ENCODE measurements at places on chromosomes 6 and 20.

GRCh38 chr6:43803055-43803782 lies 33.2 kb downstream of the VEGFA start:
- DNase-seq: no peak

DNA sequence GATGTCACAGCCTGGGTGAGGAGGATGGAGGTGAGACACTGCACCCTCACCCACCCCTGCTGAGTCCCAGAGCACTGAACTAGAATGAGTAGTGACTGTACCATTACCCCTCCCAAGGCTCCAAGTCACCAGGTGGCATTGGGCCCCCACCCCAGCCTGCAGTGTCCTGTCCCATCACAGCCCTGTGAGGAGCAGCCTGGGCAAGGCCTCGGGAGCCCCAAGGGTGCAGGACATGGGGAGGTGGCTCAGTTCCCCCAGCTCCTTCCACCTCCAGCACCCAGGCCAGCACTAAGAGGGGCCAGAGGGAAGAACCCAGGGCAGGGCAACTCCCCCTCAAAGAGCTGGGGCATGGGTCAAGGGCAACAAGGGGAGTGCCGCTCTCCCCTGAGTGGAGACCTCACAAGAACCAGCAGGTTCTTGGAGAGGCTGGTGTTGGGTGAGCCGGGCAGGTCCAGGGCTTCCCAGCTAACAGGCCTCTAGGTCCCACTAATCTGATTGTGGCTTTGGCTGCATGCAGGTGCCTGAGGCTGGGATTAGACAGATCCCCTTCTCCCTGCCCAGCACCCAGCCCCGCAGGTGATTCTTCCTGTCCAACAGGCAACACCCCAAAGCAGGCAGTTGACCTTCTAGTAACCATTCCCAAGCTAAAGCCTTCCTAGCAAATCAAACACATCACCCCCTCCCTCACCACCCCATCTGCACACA lies 2.6 kb downstream of the CST4 start:
- DNase-seq: no peak

- DNase-seq: no peak
Observed at GRCh38 chr6:97989451-97989850, 706.4 kb upstream of the MMS22L start.

DNA sequence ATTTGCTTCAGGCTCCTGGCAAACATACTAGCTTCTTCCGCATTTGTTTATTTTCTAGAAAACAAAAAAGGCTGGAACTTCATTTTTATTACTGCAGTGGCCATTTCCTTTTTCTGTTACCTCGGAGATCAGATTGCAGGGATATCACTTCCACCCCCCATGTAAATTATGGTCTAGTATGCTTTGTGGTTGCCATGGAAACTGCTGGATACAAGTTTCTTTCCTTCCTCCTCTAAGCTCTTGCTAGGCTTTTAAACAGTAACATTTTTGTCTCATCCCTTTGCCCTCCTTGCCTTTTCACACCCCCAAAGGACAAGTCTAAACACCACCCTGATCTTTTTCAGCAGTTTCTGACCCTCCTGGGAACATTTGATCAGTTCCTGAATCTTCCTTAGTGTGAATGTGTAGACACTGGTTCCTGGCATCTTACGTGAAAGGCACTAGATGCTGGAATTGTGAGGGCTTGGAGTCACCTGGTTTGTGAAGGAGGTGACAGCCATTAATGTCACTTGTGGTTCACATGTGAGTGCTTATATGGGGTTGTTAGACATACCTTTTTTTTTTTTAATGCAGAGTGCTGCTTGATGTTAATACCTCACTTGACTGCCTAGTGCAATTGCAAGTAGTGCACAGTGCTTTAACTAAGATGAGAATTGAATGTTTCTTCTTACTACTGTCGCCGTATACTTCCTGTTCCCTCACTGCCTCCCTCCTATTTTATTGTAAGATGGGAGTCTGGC lies 181.6 kb downstream of the JARID2 start:
- DNase-seq: no peak
